ENCODE measurements at places on chromosomes 13 and 19.

DNA sequence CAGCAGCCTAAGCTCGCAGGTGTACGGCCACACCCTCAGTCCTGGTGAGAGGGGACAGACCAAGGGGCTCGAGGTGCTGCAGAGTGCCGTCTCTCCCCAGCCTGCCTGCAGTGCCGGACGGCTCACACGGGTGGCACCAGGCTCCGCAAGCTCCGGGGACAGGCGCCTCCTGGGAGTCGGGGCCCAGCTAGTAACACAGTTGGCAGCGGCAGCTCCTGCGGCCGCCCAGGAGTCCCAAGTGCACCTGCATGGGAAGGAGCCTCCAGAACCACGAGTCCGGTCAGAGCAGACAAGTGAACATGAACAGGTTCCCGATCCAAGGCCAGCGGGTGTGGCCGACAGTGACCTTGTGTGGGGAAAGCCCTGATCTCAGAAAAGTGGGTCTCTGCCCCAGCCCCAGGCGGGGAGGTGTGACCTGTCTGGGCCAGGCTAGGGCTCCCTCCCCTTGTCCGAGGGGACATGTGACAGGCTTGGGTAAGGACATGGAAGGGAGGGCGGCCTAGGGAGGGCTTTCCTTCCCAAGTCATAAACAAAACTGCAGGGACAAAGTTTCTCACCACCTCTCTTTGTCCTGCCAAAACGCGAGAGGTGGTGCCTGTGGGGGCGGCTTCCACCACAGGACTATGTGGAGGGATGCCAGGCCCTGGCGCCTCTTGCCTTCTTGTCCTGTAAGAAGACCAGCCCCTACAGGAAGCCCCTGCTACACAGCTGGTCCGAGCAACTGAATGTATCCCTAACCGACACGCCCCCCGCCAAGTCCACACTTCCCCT is 46.5 kb downstream of the MLLT1 start:
- no peak for DNase-seq

DNA sequence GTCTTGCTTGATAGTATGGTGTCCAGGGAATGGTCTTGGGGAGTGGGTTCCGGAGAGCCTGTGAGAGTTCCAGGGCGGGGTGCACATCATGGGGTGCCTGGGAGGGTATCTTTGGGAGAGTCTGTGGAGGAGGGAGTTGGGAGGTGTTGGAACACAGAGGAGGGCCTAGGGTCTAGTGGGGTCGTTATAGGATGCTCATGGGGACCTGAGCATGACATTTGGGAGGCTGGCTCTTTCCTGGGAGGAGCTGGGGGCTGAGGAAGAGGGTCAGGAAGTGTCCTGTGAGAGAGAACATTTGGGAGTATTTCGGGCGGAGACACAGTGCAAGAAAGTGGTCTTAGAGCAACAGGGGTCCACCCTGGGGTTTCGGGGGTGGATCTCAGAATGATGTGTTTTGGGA is 2.7 kb downstream of the ACTL9 start:
- DNase-seq: no peak

DNA sequence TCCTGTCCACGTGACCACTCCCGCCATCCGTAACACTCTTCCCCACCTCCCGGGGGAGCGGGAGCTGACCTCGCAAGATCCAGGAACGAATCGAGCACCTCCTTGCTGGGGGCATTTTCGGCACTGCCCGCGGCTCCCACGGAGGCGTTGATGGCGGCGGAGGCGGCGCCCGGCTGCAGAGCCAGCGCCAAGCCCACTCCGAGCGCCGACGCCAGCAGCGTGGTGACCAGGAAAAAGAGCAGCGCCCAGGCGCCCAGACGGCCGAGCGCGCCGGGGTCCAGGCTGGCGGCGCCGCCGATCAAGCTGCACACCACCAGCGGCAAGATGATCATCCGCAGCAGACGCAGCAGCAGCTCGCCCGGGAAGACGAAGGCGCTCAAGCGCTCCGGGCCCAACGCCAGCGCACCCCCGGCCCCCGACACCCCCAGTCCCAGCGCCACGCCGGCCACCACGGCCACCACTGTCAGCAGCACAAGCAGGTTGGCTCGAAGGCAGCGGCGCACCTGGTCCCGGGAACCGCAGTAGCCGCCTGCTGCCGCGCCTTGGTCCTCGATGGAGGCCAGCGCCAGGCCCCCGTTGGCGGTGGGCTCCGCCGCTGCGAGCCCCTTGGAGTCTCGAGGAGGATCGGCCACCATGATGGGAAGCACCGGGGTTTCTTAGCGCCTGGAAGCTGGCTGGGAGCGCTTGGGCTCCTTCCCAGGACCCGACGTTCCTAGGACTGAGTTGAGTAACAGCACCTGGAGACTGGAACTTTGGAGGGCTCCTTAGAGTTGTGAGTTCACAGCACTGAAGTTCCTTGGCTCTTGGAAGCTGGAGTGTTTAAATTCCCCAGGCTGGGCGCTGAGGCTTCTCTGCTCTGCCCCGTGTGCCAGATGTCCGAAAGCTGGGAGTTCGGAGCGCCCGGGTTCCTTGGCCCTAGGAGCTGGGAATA is 798 bp downstream of the SLC1A5 start:
- DNase-seq: peak; percentile 30

DNA sequence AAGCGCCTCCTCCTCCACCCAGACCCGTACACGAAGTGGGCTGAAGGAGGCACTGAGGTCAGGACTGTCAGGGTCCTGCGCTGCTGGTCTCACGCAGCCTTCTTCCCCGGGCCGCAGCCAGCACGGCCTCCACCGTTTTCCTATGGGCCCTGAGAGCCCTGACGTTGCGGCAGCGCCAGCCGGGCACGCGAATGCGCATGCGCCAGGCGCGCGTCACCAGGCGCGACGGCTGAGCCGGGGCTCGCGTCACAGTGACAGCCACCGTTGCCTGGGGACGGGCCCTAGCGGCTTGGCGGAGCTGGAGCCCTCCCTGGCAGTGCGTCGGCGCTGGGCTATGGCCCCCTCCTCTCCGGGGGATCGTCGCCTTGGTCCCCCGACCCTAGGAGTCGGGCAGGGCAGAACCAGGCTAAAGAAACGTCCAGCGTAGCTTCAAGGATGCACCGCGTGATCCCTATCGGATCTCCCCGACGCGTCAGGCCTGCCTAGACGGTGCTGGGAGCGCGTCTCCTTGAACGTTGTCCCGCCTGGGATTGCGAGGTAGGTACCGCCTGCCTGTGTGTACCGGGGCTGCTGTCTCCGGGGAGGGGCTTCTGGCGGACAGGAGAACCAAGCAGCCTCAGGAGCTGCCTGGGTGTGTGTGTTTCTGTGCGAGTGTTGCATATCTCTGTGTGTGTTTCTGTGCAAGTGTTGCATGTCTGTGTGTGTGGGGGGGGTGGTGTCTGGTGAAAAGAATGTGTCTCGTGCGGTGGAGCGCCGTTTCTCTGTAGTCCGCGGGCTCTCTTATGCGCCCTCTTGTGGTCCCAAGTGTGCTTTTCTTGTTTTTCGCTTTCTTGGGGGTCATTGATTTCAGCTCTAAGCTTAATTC is 43.2 kb downstream of the ZNF571 start:
- DNase-seq: no peak

DNA sequence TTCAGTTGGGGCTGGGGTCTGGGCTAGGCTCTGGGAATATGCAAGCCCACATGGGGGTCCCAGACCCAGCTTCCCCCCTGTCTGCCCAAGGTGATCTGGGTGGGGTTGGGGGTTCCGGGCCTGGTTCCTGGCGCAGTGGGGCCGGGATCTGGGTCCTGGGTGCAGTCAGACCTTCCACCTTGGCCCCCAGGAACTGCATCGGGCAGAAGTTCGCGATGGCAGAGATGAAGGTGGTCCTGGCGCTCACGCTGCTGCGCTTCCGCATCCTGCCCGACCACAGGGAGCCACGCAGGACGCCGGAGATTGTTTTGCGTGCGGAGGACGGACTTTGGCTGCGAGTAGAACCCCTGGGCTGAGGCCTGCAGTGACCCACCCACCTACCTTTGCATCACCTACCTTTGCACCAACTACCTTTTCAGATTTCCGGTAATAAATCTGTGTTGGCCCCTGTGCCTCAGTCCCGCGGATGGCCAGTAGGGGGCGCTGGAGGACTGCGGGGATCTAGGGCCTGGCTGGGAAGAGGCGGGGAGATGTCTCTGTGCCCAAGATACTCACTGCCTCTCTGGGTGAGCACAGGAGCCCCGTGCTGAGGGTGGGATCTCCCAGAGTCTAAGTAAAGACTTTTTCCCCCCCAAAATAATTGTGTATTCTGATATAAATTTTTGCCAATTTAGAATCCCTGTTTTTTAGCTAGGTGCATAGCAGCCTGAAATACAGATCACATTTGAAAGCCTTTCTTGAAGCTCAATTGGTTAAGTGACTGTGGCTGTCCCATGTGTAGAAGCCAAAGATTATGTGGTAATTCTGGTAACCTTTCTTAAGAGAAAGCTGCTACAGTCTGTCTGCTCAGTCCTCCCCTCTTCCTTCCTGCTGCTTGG is 11.5 kb upstream of the CYP4F3 start:
- DNase-seq: peak; percentile 20

- peak; percentile 65 for DNase-seq
Observed at GRCh38 chr13:106182404-106182803, 353.1 kb downstream of the EFNB2 start.

DNA sequence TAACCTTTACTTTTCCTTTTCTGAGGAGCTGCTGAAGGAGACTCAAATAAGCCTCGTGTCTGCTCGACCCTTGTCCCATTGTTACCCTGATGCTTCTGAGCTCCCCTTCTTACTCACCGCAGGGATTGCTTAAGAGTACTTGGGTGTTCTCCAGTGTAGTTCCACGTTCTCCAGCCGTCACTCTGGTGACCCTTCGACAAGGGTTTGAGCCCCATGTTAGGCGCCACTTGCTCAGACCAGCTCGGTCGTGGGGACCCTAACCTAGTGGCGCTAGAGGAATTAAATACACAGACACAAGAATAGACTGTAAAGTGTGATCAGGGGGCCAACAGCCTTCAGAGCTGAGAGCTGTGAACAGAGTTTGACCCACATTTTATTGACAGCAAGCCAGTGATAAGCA is 10.3 kb downstream of the ZNF480 start:
- DNase-seq: no peak

- DNase-seq: peak; percentile 2
Observed at GRCh38 chr19:1864480-1865171, 1.2 kb upstream of the KLF16 start.

DNA sequence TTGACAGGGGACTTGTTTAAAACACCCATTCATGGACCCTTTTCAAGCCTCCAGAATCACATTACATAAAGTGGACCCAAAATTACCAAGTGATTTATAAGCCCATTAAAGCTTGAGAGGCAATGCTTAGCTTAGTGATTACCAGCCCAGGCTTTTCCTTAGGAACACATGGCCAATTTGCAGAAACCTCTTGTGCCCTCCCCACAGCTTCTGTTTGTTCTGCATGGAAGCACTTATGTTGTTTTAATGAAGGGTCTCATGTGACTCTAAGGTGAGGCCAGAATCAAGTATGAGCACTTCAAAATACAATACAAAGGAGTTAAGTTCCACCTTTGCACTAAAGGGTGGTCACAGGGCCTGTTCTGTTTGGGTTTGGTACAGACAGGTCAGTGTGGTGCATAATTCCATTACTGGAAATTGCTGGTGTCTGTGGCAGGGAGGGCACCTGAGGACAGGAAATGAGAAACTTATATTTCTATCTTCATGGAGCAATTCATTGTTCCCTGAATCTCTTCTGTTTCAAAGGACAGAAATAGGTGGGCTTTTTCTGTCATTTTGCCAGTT is 15.3 kb downstream of the ZNF486 start:
- no peak for DNase-seq

- no peak for DNase-seq
Observed at GRCh38 chr13:43411741-43412140, 375.0 kb downstream of the ENOX1 start.

DNA sequence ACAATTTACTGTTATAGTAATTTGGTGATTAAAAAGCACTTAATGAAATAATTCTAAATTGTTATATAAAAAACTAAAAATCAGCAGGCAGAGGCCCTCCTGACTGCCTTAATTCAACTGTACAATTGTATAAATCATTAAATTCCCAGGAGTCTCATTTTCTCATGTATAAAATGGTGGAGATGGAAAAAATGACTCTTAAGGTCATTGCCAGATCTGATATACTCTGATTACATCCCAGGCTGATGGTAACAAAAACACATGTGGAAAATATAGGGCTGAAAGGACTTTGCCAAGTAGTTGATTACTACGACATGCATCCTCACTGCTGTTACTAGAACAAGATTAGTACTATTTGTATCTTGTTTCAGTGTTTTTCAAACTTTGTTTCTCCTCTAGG is 1020.0 kb upstream of the SLC10A2 start:
- DNase-seq: no peak

- DNase-seq: no peak
Observed at GRCh38 chr19:24052811-24053210, 34.2 kb upstream of the ZNF254 start.

DNA sequence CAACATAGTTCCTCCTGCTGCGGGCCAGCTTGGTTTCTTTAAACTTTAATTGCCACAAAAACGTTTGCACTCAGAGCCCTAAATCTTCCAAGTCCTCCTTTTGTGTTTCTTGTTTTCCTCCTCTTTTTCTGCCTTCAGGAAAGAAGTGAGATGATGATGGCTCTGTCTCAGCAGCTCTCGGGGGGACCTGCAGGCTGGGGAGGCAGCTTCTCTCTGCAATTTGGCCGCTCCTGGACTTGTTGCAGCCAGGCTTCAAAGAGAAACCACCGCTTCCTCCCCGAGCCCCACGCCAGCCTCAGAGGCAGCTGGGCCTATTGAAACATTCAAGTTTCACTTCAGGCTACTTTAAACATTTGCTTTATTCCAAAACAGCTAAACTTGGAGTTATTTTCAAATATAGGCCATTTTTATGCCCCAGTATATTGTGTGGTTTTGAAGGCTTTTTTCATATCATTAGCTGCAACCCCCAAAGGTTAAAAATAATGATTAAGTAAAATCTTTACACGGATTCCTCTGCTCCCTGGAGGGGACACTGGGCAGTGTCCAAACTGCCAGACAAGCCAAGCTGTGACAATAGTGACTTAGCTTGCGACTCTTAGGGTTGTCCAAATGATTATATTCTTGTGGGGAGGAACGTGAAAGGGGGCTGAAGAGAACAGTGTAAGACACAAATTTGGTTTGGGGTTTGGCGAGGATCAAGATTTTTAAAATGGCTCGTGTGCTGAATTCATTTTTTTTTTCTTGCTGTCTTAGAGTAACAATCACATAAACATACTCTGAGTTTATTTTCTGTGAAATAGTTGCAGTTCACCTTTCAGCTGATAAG is 330.8 kb downstream of the DLEU7 start:
- DNase-seq: no peak

- DNase-seq: no peak
Observed at GRCh38 chr19:49229416-49229815, 71.8 kb downstream of the TRPM4 start.

- peak; percentile 86 for DNase-seq
Observed at GRCh38 chr13:44312834-44313551, 60.6 kb upstream of the SERP2 start.

DNA sequence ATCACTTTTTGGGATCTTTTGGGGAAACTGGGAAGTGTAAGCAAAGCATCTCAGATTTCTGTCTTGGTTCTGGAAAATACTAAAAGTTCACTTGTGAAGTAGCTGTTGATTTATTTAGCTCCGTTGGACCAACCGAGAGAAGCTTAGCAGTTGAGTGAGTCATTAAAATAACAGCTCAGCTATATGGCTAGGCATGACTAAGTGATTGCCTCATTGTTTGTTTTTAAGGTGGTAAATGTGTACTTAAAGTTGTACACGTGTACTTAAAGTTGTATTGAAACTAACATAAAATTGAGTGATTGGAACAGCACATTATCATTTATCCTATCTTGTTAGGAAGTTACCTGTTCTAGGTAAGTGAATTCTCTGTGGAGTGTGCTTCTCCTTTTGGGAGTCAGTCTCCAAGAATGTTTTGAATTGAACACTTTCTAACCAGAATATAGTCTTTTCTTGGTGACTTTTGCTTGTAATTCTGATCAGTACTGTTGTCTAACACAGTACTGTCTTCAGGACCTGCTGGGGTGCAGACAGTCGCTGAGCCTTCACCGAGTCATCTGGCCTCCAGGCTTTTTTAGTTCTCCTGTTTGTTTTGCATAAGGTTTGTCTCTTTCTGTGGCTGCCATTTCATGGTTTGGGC is 2.9 kb upstream of the DCUN1D2 start:
- DNase-seq: peak; percentile 85
